ENCODE measurements at places on chromosomes 11 and 22.

GRCh38 chr11:79082907-79083306, 357.9 kb downstream of the TENM4 start:
- DNase-seq = no peak

DNA sequence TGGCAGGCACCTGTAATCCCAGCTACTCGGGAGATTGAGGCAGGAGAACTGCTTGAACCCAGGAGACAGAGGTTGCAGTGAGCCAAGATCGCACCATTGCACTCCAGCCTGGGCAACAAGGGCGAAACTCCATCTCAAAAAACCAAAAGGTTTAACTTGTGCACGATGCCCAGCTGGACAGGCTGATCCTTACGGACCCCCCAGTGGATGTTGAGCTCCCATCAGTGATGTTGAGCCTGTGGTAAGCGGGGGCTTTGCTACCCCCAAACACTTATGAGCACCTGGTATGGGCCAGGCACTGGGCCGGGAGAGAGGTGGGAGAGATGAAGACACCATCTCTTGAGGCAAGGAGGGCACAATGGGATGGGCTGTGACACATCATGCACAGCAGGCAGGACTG, 7.4 kb upstream of the SERPIND1 start:
- no peak for DNase-seq

- no peak for DNase-seq
These were observed 13.2 kb downstream of the CRTAM start for GRCh38 chr11:122851366-122851966.

DNA sequence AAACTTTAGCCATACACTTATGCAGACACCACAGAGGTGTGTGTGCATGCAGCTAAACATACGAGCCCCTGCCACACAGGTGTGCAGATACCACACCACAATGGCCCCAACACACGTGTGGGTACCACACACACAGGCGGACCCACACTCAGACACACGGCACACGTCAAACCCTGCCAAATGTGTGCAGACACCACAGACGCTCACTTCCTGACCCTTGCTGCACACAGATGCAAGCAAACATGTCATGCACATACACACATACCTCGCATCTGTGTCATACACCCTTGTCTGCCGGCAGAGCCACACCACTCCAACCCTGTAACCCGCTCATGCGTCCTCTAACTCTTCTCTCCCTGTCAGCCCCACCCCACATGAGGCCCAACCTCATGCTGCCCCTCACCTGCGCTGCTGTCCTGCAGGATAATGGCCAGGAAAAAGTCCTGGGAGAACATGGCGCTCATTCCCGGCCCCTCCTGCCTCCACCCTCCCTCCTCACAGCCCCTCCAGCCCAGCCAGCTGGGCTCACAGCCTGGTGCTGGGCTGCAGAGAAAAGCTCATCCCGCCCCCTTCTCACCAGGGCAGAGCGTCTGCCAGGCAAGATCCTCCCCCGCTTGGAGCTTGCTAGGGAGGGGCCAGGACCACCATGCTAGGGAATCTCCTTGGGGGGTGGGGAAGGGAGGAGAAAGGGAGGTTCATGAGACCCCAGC, 14.2 kb downstream of the SMPD1 start:
- DNase-seq = no peak

DNA sequence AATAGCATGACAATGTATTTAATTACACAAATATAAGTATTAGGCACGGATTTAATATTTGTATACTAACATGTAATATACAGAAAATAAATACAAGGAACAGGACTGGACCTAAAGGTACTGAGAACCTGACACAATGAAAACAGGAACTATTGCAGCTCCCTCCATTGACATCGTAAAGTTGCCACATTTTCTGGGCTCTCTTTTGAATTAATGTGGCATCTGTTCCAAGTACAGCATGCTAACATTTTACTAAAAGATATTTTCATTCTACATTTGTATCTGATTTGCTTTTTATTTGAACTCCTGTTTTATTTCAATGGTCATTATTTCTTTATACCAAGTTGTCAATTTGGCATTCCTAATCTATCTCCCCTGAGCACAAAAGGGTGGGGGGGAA, 15.3 kb downstream of the PHF21A start:
- DNase-seq = no peak

- DNase-seq = no peak
These were observed 9.4 kb downstream of the A4GALT start for GRCh38 chr22:42711281-42711731.

DNA sequence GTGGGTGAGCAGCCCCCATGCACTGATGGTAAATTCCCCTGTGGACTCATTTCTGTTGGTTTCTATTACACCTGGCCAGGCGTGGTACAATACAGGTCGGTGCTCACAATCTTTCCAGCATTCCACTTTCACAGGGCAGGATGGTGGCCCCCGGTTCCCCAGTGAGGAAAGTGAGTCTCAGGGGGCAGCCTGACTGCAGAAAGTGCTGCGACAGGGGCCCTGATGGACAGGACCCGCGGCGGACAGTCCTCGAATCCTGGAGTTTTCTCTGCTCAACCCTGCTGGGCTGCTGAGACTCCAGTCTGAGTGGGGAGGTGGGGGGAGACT, 3.1 kb upstream of the PGGHG start:
- DNase-seq = no peak

DNA sequence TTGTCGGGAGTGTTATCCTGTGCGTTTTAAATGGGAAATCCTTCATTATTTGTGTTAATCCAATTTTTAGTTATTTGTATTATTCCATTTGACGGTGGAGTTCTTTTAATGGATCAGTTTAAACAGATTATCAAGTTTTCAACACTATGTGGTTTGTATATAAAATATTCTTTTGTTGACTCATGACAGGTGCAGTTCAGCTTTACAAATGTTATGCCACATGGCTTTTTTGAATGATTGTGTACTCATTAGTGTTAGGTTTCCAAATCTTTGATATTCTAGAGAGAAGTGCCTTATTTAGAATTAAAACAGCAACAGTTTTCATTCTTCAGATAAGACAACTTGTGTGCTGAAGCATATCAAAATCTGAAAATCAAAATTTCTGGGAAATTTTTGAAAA, 2.4 kb downstream of the JAM3 start:
- DNase-seq = no peak

DNA sequence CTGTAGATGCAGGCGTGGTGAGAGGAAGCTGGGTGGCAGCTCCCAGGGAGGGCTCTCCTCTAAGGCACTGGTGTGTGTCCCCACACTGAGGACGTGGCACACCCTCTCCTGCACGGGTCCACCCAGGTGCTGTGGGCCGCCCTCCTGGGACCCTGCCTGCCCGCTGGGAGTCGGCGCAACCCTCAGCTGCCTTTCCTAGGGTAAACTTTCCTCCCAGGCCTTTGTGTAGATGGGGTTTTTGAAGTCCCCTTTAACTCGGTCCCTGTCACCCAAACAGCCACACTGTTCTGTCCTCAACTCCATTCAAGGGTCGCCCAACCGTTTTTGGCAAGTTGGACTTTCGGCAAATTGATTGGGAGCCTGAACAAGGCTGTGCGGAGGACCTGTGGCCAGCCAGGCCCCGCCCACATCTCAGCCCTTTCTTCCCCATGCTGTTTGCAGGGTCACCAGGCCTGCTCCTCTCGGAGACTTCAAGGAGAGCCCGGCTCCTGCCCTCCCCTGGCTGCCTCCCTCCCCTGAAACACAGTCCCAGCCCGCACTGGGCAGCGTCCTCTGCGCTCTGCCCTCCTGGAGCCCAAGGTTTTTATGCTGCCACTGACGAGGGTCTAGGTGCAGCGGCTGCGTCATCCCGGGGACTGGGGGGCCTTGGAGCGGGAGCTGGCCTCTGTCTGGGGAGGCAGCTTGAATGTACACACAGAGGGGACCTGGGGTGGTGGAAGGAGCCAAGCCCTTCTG, 1126.2 kb downstream of the BRD1 start:
- DNase-seq = no peak

GRCh38 chr11:304915-305843, 2.4 kb upstream of the IFITM2 start:
- DNase-seq = no peak

GRCh38 chr11:80065086-80065485, 624.3 kb upstream of the TENM4 start:
- no peak for DNase-seq

DNA sequence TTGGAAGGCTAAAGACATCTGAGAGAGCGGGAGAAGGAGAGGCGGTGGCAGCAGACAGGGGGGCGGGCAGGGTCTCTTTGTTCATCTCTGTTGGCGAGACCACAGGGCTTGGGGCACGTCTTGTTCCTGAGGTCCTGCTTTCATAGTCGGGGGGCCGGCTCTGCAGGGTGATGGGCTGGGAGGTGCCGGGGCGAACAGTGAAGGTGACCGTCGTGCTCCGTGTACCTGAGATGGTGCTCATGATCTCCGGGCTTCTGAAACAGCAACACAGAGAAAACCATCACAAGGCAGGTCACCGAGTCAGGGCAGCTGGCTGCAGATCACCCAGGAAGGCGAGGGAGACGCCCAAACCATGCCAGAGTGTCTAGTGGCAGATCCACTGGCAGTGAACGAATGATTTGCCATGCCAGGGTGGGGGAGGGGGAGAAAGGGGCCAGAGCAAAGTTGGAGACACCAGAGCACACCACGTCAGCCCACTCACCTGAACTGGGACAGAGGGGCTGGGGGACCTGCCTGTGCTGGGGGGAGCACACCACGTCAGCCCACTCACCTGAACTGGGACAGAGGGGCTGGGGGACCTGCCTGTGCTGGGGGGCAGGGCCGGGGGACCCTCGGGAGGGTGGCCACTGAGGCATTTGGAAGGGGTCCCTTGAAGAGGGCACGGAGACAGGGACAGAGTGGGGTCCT, 75.0 kb downstream of the CTTN start:
- no peak for DNase-seq

DNA sequence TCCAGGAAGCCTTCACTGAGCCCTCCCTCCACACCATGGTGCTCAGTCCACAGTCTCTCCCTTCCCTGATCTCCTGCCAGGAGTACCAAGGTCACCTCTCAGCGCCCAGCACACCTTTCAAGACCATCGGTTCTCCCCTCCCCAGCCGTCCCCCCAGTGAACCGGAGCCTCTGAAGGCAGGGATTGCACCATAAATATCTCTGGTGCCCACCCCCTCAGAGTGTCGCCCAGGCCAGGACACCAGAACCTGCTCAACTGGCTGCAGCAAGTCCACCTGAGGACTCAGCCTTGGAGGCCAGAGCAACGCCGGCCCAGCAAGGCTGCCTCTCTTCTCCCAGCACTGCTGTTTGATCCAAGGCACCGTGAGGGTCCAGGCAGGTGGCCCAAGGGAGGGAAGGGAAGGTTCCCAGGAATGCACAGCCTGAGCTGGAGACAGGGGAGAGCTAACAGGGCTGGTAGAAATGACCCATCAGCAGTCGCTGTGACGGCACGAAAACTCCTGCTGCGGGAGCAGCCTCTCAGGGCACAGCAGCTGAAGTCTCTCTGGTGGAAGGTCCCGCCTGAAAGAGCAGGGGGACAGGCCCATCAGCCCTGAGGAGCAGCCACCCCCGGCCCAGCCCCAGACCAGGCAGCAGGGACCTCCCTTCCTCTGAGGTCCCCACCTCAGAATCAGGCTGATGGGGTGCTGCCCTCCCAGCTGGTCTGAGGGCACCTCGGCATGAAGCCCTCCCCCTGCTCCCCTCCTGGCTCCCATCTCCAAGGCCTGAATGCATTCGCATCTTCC, 80.3 kb downstream of the BUD13 start:
- no peak for DNase-seq

- DNase-seq = no peak
These were observed 687.2 kb downstream of the OPCML start for GRCh38 chr11:132844956-132845696.

DNA sequence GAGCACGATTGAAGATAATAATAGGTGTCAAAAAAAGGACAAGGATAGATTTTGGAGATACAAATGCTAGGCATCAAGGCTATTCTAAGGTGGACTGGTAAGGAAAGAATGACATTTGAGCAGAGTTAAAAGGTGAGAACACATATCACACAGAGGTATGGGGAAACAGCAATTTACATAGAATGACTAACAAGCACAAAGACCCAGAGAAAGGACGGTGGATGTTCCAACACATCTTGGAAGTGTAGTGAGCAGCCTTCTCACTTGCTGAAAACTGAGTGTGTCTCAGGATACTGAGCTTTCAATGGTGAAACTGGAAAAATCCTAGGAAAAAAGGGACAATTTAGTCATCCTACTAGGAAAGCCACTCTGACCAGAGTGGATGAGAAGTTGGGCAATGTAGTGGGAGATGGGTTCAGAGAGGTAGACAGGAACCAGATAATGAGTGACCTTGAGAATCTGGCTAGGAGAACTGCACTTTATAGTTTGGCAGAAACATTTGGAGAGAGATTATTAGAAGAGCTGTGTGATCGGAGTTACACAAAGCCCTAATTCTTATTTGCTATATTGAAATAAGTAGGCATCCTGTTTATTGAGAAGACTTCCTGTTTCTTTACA, 706.0 kb downstream of the KCNA4 start:
- no peak for DNase-seq

DNA sequence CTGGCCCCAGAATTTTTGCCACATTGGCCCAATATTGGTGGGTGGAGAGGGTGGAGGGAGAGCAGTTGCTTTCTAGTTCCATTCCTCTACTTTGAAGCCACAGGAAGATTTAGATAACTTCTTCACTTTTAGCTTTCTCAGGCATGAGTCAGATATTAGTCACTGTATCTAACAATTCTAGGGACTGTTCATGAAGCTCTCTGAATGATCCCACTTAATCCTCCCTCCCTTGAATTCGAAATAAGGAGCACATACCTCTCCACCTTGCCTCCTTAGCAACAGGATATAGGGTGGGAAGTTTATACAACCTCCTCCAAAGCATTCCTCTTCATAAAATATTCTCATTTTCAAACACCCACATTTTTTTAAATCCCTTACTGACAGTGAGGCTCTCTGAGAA, 13.5 kb downstream of the FSHB start:
- DNase-seq = no peak

GRCh38 chr11:38153985-38154384, 1555.9 kb upstream of the RAG2 start:
- no peak for DNase-seq

GRCh38 chr11:125264100-125265022, 99.8 kb downstream of the PKNOX2 start:
- no peak for DNase-seq

GRCh38 chr11:44033411-44033850, 14.3 kb upstream of the ACCSL start:
- no peak for DNase-seq

All from stimulated activated CD8-positive, alpha-beta memory T cell treated with anti-CD3 and anti-CD28 coated beads, Interleukin-15, amount 100 ng/mL, for 4 hours (primary cell).